ENCODE measurements at places on chromosomes 2 and 18. TPM values are rescaled to one million over a fixed set of nuclear protein-coding genes. Genes with fewer than 3 reads are reported as not detected.

- DNase-seq: no peak
Observed at GRCh38 chr2:20094955-20095354, 43.5 kb upstream of the LAPTM4A start.

- DNase-seq: peak; percentile 91
Observed at GRCh38 chr2:25228848-25229278, 60.5 kb upstream of the POMC start.

DNA sequence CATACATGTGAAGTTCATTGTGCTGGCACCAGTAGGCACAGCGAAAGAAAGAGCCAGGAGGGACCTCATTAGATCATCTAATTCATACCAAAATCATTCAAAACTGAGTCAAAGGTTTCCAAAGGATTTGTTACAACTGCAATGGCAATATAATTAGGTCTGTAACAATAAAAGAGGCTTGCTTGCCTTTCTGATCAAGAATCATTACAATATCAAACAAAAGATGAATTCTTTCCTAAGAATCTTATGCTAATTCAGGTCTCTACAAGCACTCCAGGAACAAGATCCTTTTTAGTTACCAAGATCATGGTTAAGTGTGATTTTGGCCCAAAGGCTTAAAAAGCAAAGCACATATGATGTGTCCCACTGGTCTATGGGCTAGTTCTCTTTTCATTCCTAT lies 41.9 kb upstream of the ITPRID2 start:
- DNase-seq: no peak

- DNase-seq: no peak
Observed at GRCh38 chr2:239825705-239825979, 199.5 kb downstream of the NDUFA10 start.

Gene BOLA3
- polyA plus RNA-seq: 25.0 TPM
